ENCODE measurements at places on chromosomes 11 and 22. TPM values are rescaled to one million over a fixed set of nuclear protein-coding genes. Genes with fewer than 3 reads are reported as not detected.

Gene C11orf87
- total RNA-seq = not detected

Gene SLC22A9
- total RNA-seq = not detected

DNA sequence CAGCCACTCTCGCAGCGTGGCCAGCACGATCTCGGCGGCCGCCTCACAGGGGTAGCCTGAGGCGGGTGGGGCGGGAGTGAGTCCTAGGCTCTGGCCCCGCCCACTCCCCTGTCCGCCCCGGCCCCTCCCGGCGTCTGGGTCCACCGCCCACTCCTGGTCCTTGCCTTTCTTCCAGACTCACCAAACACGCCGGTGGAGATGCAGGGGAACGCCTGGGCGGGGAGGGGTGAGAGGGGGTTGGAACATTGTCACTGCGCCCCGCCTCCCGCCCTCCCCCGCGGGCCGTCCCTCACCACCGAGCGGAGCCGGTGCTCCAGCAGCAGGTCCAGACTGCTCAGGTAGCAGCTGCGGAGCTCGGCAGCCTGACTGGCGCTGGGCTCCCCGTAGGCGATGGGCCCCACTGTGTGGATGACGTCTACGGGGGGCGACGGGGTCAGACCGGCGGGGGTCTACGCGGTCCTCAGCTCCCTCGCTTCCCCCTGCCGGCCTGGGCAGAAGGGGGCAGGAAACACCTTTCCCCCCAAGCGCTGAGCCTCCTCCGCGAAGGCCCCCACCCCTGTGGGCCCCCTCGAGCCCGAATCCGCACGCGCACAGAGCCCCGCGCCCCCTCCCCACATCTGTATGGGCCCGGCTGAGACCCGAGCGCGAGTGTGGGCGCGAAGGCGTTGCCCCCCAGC is 13.2 kb downstream of the OTUB1 start:
- no peaks in the 10 kb centered on the region for H3K27me3 ChIP-seq
- peak; percentile 40 for DNase-seq
- no peak overlapping the region for H3K27ac ChIP-seq
- no peaks in the 10 kb centered on the region for H3K36me3 ChIP-seq
- H3K4me3 ChIP-seq = peak overlapping the region; percentile 57

GRCh38 chr22:19832476-19833108 is 22.1 kb downstream of the GNB1L start:
- no peak overlapping the region for H3K27ac ChIP-seq
- no peaks in the 10 kb centered on the region for H3K27me3 ChIP-seq
- no peak overlapping the region for H3K4me3 ChIP-seq
- DNase-seq = no peak
- H3K36me3 ChIP-seq = no peaks in the 10 kb centered on the region

DNA sequence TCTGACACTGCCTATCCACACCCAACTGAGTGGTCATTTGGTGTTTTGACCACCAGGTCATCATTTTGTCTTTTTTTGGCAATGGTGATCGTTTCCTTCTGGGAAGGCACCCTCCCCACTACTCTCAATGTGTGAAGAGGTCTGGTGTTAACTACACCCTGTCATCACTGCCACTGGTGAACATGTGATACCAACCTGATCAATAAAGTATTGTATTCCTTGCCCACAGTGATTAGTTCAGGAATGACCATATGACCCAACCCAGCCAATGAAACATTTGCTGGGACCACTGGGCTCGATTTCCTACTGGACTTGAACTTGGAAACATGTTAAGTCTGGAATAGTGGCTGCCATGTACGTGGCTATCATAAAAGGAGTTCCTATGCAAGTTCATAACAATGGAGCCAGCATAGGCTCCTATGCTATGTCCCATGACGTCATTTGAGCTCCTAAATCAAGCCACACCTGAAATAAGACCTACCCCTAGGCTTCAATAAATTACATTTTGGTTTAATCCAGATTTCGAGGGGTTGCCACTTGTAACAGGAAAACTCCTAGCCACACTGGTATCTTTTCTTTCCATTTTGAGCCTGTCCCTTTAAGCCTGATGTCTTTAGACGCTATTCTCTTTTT is 51.1 kb downstream of the CHST1 start:
- peaks cover 20% of the 10 kb centered on the region for H3K27me3 ChIP-seq
- no peak for DNase-seq
- no peaks in the 10 kb centered on the region for H3K4me1 ChIP-seq
- no peak overlapping the region for H3K27ac ChIP-seq

All from naive thymus-derived CD8-positive, alpha-beta T cell (primary cell).